ENCODE measurements at places on chromosomes 6 and 20.

DNA sequence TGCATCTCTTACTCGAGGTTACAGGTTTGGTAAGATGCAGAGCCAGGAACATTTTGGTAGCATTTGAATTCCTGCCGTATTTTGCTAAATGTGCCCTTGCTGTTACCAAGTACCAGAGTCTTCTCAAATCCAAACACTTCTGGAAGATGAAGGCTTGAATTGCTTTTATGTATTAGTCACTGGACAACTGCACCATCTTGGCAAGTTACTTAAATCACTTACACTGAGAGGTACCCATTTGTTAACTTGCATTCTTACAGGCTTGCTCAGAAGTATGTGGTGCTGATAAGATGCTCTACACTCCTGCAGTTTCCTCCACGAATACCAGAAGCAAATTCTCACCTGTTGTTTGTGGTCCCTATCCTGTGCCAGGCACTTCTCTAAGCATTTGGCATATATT, 12.7 kb downstream of the IL22RA2 start:
- no peak for DNase-seq

DNA sequence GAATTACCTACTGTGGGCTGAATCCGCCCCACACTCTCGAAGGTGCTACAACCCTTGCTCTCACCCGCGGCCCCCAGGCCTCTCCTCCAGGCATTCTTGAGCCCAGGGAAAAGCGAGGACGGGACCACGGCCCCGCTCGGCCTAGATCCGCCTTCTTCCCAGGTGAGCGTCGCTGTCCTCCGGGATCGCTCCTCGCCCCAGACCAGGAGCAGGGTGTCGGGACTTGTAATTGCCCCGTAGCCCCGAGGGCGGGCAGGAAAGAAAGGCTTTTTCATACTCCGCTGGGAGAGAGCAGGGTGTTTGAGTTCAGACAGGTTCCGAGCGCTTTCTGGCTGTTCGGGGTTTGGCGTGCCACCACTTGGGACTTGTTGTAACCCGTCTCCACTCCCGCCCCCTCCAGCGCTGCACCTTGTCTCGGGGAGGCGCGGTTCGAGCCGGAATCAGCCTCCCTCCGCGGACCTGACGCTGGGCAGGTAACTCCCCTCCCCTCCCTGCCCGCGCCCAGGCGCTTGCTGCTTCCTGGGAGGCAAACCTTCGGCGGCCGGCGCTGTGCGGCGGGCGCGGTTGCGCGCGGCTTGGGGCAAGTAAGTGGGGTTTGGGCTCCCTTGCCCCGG, at the start of gene FAM83B:
Gene FAM83B, plus strand, starts transcription at position 529 of the 614 bp plus-strand sequence. CDS start 23,476 bp downstream, outside the sequence.
- no peak for DNase-seq

- DNase-seq: no peak
Measured at GRCh38 chr20:55704458-55704857, 300.9 kb downstream of the CBLN4 start.

- DNase-seq: no peak
Measured at GRCh38 chr20:11337361-11338130, 580.1 kb upstream of the BTBD3 start.

- peak; percentile 41 for DNase-seq
Measured at GRCh38 chr6:11585426-11586016, 48.0 kb downstream of the TMEM170B start.

DNA sequence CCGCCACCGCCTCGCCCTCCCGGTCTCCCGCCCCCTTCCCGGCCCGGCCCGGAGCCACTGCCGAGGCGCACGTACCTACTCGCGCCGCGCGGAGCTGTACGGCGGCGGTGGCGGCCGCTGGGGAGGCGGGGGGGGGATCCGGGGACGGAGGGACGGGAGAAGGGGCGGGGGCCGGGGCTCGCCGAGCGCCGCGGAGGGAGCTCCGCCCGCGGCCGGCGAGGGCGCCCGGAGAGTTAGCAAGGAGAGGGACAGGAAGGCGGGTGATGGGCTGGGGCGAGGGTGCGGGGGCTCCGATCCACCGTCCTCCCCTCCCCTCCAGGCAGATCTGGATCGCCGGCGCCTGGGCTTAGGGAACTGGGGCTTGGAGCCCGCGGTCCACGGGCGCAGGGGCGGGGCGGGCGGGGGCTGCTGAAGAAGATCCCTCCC, 548 bp upstream of the TMEM74B start:
- no peak for DNase-seq

DNA sequence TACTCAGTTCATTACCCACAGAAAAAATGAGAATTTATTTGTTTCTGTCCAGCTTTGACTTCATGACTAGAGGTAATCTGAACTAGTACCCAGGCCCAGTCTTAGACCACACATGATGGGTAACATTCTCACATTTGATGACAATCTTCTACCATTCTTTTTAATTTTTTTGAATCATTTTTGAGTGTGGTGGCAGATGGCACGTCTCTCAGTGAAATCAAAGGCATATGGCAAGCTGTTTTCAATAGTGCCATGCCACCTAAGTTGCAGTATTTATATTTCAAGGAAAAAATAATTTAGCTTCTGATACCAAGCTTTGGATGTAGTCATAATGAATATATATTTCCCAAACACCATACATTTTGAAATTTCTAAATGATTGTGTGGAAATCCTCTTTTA, 88.8 kb upstream of the HS3ST5 start:
- no peak for DNase-seq

DNA sequence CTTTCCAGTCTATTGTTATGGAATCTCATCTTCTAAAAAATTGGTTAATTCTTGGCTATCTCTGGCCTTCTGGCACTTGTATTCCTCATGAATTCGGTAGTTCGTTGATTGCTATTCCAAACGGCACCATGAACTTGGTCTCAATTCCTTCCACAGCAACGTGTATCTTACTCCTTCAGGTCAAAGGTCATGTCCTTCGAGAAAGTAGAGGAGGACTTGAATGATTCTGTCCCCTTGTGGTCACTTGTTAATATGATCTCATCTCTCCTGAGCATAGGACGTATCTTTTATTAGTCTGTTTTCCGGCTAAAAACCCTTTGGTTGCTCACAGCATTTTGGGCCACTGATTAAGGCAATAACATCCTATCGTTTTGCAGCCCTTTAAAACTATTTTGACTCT, 9.4 kb downstream of the TLDC2 start:
- peak; percentile 31 for DNase-seq

DNA sequence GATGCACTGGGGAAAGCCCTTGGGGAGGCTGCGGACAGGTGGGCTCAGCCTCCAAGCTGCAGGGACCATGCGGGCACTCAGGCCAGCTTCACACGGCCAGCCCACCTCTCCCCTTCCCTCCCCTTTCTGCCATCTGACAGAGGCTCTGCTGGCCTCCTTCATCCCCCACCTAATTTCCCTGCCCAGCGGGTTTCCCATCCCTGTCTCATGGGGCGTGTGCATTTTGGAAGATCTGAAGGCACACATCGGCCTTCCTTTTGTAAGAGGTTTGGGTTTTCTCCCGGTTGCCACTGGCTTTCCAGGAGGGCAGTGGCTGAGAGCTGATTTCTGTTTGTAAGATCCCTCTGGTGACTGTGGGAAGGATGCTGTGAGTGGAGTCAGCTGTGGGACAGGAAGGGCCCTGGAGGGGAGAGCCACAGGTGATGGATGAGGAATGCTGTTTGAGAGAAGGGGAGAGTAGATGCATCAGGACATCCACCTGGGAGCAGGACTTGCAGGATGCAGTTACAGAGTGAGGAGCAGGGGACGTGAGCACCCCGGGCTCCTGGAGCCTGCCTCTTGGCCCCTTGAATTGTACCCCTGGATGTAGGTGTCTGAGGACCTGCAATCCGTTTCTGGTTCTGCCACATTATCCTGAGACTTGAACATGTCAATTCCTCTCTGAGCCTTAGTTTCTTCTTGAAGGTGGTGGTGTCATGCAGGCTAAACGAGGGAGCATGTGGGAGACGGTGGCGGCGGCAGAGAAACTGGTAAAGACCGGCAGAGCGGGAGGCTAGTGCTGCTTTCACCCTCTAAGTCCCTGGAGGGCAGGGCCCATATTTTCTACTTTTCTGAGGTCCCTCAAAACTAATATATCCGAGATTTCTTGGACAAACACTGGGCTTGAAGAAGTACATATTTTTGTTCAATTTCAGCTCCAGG, 5.9 kb upstream of the TUBB1 start:
- DNase-seq: no peak

All from erythroblast (primary cell).